OCI-M1 (cell line): ENCODE measurements at places on chromosomes 2 and 18.

DNA sequence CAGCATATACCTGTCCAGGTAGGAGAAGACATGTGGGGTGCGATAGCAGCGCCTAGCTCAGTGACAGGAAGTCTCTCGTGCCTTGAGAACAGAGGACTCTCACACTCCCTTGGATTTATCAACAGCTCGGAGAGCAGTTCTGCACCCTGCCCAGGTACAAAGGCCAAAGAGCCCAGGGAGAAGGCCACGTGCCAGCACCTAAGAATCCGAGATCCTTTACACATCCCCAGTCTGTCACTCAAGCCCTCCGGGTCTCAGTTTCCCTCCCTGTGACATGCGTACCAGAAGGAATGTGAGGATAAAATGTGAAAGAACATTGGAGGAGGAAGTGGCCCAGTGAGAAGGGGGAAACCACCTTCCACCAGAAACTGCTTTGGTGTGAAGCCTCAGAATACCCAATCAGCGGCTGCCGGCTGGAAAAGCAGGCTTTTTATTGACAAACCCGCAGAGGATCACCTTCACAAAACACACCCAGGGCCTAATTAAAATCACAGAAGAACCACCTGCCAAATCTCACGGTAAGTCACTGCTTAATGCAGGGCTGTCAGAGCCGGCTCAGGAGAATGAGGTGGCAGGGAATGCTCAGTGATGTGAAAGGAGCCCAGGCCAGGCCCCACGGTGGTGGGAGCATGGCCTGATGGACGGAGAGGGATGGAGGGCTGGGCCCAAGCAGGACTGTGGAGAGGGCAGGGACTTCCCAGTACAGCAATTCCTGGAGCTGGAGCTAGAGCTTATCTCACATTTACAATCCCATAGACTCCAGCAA lies 66.3 kb downstream of the MYO5B start:
- DNase-seq = no peak

DNA sequence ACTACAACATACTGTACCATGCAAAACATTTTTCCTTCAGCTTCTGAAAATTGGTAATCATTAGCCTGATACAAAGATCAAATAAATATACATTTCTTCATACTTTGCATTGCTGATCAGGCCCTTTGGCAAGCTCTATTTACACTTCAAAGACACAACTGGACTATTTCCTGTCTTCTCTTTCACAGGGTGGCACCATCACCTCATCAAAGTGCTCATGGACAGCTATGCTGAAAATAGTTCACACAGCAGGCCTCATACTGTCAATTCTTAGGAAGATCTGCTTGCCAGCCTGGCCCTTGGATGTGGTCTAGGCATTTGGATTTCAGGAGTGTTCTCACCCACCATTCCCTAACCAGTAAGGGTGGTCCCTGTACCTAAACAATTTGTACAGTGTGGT lies 33.9 kb downstream of the FBXO15 start:
- no peak for DNase-seq

- no peak for DNase-seq
Observed at GRCh38 chr2:120825370-120826259, 89.9 kb downstream of the GLI2 start.

DNA sequence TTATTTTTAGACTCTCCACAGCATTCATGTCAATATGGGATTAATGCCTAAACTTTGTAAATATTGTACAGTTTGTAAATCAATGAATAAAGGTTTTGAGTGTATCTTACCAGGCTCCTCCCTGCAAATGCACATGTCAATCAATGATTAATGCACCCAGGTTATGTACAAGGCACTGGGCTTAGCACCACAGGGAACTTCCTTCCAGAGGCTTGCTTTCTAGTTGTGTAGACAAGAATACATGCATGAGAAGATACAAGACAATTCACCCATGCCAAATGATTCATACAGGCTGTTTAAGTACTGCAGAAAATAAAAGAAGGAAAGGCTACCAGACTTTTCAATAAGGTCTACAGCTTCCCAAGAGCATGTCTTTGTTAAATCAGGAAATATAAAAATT lies 114.1 kb downstream of the MMADHC start:
- DNase-seq = no peak
